ENCODE measurements at places on chromosomes 7 and 10.

- DNase-seq = peak; percentile 43
These were observed 77.9 kb downstream of the SNX10 start for GRCh38 chr7:26369593-26369992.

- DNase-seq = no peak
These were observed 25.2 kb upstream of the PLXDC2 start for GRCh38 chr10:19791032-19791431.

DNA sequence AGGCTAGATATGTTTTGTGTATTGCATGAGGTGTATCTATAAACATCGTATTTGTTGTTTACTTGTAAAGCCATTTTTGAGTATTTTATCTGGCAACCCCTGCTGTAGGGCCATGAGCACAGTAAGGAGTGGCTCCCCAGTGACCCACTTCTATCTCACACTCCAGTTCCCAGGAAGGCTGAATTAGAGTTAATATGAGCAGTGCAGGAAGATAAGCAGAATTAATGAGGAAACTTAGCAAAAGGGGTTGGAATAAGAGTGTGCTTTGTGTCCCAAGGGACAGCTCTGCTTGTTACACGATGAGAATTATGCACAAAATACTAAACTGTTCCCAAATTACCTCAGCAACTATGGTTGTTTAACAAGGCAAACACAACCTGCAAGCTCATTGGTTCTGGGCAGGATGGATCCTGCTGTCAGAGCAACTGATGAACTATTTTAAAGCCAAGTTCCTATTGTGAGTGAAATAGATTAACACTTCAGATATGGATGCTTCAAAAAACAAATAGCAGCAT lies 1005.8 kb downstream of the NRG3 start:
- DNase-seq = no peak

GRCh38 chr7:19368491-19368925 lies 223.3 kb upstream of the FERD3L start:
- no peak for DNase-seq

GRCh38 chr7:22231806-22232205 lies 125.1 kb downstream of the RAPGEF5 start:
- no peak for DNase-seq

DNA sequence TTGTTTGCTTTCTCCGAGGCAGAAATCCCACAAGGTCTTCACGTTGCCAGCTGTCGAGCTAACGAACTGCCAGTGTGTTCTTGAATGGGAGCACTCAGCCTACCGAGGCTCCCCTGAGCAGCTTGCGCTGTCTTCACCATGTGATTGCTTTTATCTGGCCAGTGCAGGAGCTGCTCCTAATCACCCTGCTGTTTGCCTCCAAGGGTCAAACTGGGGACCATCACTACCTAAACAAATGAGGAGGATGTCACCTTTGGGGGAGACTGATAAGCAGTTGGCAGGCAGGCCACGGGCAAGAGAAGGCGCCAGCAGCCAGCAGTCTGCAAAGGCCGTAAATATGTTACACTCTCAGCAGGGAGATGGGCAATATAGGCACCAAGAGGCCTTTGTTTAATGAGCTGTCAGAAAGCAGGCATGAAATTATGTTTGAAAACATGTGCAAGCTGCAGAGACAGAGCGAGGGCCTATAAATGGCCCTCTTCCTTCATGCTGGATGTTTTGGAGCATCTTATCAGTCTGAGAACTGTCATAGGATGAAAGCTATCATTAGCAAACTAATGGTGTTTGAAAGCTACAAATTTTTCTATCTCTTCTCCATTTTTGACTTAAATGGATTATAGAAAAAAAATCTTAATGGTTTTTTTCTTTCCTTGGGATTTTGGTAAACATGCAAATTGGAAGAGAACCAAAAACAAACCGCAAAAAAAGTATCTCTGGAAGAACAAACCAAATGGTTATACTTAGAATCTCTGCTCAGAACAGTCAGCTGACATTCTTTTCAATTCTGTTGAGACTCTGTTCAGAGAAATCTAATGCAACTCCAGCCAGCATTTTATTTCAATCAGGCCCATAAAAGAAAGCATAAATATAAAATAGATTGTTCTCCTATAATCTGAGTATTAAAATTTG lies 267.3 kb upstream of the NPVF start:
- DNase-seq = no peak

DNA sequence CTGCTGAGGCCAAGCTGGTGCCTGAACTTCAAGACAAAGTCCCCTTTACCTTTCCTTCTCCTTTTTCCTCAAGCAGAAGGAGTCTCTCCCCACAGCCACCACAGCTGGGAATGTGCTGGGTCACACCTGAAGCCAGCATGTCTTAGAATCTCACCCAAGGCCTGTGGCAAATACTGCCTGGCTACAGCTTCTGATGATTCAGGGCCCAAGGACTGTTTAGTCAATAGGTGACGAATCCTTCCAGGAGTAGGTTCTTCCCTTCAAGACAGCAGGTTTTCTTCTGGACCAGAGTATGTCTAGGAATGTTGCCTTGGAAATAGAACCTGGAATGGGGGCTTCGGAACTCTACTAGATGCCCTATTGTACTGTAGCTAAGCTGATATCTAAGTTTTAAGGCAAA lies 374.6 kb downstream of the KIF20B start:
- DNase-seq = no peak
